ENCODE measurements at places on chromosomes 1 and 21.

- DNase-seq = no peak
These were observed 612.9 kb downstream of the PTPRU start for GRCh38 chr1:29849038-29849750.

- DNase-seq = no peak
These were observed 994.9 kb downstream of the ADGRL2 start for GRCh38 chr1:82795508-82796149.

- no peak for DNase-seq
These were observed 68.8 kb downstream of the ITGB3BP start for GRCh38 chr1:63454269-63454668.

GRCh38 chr1:169148472-169149252 is 42.2 kb downstream of the ATP1B1 start:
- no peak for DNase-seq

DNA sequence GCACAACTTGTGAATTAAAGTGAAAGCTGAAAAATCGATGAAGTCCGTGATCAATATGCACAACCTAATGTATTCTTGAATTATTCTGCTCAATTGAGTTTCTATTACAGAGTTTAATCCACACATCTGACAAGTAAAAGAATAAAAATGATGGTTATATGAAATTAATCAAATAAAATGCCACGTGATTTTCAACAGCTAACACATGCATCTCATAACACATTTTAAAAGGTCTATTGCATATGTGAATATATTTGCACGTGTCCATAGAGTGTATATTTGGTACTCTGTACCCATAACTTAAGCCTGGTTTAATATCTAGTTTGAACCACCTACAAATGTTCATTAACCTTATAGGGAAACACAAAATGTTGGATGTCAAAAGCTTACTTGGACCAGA is 266.2 kb downstream of the NTNG1 start:
- no peak for DNase-seq

GRCh38 chr1:164622068-164622845 is 63.3 kb downstream of the PBX1 start:
- DNase-seq = no peak

DNA sequence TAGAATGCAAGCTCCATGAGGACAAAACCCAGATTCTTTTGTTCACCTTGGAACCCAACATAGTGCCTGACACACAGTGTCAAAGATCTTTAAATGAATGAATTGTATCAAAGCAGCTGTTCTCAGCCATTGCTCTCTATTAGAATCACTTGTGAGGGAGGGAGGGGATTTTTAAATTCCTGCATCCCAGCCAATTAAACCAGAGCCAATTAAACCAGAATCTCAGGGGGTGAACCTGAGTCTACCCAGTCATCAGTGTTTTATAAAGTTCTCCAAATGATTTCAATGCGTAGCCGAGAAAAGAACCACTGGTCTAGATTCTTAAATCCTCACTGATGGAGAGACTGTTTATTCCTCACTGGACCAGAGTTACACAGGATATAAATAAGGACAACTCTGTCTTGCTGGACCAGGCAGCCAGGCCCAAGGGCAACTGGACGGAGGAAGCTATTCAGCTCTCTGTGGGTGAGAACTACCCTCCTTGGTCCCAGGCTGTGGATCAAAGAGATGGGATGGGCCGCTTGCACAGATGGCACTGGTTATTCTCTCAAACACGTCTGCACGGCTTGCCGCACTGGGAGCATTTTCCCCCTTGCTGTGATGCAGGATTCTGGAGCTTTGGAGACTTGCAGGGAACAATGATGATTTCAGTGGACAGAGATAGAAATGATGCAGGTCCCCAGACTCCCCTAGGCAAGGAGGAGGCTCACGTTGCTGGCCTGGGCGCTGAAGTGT is 20.0 kb upstream of the CDCA8 start:
- DNase-seq = no peak

DNA sequence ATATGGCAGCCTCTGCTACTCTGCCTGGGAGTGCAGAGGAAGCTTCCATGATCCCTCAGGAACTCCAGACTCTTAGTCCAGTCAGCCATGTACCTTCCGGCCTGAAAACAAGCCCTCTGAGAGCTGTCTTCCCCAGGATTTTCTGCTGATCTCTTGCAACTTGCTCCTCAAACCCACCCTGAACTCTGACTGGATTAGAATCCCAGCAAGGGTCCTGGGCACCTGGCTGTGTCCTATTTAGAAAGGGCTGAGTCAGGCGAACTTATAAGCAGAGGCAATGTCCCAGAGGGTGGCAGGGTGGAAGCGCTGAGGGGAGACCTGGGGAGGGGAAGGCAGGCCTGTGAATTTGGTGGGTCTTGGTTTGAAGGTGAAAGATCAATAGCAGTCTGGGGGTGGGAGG is 184.5 kb upstream of the EDN2 start:
- no peak for DNase-seq

GRCh38 chr1:28058971-28059878 is 29.2 kb downstream of the EYA3 start:
- peak; percentile 86 for DNase-seq

DNA sequence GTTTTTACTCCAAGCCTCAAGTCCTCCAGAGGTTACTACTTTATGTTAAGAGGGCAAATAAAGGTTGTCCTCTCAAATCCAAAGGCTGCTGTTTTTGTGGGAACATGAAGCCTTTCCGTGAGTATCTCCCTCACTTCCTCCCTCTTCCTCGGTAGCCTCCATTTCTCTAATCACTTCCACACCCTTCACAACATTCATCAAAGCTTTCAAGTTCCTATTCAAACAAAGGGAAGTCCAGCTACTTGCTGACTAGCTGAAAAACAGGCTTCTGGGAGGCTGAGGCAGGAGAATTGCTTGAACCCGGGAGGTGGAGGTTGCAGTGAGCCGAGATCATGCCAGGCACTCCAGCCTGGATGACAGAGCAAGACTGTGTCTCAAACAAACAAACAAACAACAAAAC is 6.6 kb upstream of the CD48 start:
- no peak for DNase-seq

DNA sequence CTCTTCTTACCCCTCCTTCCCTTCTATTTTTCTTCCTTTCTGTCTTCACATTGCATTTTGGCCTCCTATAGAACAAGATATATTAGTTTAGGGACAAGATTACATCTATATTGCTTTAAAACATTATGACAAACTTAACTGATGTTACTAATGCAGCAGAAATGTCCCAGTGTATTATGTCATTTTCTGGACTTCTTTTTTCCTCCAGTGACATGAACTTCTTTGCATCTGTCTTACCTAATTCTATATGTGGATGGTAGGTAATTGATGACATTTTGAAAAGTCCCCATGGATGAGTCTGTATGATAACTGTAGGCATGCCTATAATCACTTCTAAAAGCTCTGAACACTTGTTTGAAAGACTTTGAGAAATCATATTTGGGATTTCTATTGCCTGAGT is 89.5 kb downstream of the FNBP1L start:
- DNase-seq = no peak

- no peak for DNase-seq
These were observed 72.5 kb downstream of the DPT start for GRCh38 chr1:168656485-168656884.

GRCh38 chr1:167819849-167820683 is 93.9 kb downstream of the ADCY10 start:
- DNase-seq = no peak

- DNase-seq = no peak
These were observed 13.3 kb downstream of the AKNAD1 start for GRCh38 chr1:108843390-108844137.

DNA sequence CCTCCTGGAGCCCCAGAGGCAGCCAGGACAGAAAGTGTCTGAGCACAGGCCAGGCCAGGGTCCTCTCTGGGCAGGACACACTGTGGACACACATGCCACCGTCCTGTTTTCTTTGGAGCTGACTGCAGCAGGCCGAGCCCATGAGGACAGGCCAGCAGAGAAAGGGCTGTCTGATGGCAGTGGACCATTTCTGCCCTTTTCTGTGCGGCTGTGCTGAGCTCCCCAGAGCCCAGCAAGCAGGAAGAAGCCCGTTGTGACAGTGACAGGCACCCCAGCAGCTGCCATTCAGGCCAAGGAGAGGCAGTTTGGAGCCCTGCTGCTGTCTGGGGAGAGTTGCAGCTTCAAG is 115.8 kb upstream of the ARHGEF16 start:
- no peak for DNase-seq

Data from NCI-H510A treated with DMSO at 0.1 percent for 48 hours (cell line).